ENCODE measurements at places on chromosomes 11 and 22.

- no peak for DNase-seq
These were observed 999.7 kb upstream of the RAG2 start for GRCh38 chr11:37597776-37598175.

DNA sequence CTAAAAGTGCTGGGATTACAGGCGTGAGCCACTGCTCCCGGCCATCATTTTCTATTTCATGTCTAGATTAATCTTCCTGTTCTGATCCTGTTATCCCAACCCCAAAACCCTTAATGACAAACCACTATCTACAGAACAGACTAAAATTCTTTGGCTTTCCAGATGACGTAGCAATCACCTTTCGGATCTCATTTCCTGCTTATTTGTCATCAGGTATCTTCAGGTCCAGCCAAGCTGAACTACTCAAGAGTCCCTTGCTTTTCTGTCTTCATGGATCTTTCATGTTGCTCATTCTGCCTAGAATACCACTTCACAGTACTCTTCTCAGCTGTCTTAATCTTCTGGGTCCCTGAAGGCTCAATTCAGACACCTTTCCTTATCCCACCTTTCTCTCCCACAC, 27.4 kb upstream of the IPO7 start:
- DNase-seq: no peak

- no peak for DNase-seq
These were observed 21.0 kb downstream of the FLI1 start for GRCh38 chr11:128714881-128715280.

DNA sequence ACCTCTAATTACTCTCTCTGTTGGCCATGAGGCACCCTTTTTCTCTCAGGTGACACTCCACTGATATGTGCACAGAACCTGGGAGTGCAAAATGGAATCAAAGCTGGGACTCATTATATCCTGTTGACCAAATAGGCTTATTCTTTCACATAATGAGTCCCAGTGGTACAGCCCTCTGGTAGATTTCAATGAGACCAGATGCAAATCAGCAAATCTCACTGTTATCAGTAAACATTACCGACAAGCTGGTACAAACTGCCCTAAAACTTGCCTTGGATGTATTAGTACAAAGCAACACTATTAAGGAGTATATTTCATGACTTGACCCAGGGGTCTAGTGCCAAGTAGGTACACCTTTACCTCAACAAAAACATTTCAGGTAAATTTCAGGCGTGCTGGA, 128.3 kb downstream of the DDX10 start:
- no peak for DNase-seq

DNA sequence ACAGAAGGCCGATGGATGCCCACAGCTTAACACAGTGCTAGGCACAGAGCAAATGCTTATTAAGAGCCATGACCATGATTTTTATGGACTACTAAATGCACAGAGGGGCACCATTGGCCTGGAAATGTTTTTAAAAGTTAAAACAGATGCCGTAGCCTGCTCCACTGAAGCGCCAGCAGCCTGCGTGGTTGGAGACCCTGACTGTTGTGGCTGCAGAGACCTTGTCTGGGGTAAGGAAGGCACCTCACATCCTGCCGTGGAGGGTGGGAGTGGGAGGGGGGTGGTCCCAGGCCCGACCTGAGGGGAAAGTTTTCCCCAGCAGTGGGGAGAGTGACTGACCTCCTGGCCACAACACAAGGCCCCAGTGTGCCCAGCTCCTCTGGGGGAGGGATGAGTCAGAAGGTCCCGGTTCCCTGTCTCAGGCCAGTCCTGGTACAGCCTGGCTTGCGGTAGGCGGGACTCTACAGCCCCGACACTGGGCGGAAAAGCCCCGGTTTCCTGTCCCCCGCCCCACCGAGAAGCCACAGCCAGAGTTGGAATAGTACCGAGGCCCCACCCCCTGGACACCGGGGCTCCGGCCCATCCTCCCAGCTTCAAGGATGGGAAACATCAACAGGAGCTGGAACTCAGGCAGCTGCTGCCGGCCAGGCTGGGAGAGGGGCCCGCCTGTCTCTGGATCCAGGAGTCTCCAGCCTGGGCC, 7.0 kb downstream of the CHST1 start:
- no peak for DNase-seq

- DNase-seq: no peak
These were observed 147.9 kb upstream of the CADM1 start for GRCh38 chr11:115652094-115652493.
